ENCODE measurements at places on chromosomes 4 and X.

- no peak for DNase-seq
Observed at GRCh38 chrX:40439625-40440532, 140.9 kb upstream of the ATP6AP2 start.

- no peak for DNase-seq
Observed at GRCh38 chrX:19907794-19908193, 20.4 kb upstream of the SH3KBP1 start.

- DNase-seq: peak; percentile 82
Observed at GRCh38 chr4:70721747-70722146, at the start of gene RUFY3. Gene RUFY3 (plus strand): TSS chr4:70721964. CDS start chr4:70722574, 610 bp downstream.

DNA sequence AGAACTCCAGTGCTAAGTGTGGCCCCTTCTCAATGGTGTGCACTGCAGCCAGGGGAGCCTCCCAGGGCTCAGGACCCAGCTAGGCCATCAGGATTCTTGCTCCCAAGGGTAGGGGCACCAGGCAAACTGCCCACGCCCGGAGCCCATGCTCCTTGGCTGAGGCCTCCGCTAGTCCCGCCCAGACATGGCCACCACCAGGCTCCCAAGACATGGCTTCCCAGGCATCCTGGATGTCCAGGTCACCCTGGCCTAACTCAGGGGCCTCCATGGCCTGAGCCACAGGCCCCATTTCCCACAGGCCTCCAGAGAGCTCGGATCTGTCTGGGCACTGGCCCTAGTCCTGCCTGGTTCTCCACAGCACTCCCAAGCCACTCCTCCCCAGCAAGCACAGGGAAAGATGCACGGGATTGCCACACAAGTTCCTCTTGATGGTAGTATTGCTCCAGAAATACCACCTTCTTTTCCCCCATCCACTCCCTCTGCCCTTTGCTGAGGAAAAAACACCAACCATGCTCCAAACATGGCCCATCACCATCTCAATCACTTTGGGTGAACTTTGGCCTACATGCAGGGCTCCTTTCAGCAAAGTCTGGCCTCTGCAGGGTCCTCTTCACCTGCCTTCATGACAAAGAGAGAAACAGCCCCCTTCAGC, 274.7 kb upstream of the AGTR2 start:
- no peak for DNase-seq

- no peak for DNase-seq
Observed at GRCh38 chrX:120823556-120823955, 52.1 kb downstream of the CT47B1 start.

DNA sequence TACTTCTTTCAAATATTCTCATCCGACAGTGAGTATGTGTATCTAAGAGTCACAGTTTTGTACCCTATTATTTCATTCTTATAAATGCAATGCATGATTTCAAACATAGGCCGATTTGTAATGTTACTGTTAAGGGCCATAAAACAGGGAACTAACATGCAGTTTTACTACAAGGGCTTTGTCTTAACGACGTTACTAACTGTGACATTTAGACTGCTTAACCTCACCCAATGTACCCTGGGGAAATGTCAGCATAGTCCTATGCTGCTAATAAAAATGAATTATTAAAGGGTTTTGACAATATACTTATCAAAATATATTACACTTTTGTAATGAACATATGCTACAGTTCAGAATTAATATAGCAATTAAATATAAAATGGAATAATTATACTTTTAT, 74.8 kb upstream of the CPXCR1 start:
- DNase-seq: no peak

- peak; percentile 3 for DNase-seq
Observed at GRCh38 chr4:54281054-54281766, 52.1 kb downstream of the PDGFRA start.

DNA sequence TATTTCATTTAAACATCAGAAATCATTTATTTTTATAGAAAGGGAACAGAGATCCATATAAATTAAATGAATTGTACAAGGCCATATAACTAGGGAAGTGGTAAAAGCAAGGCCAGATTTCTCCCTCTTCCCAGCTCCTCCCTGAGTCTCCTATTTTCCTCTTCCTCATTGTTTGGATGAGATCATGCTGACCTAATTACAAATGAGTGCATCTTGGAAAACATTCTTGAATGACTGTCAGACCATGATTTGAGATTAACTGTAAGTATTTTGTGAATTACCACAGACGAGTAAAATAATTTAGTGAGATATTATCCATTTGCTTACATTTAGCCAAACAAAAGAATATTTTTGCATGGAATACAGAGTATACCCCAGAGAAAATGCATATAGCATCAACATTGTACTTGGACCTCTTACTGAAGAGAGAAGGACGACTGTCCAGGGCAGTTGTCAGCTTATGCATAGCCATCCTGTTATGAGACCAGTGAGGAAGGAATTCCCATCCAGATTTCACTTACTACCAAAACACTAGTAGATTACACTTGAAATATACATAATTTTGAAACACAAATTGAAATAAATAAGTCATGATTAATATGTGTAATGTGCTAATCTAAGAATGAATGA, 47.3 kb downstream of the SLAIN2 start:
- DNase-seq: no peak

- no peak for DNase-seq
Observed at GRCh38 chrX:45110494-45110893, 90.2 kb downstream of the DIPK2B start.

DNA sequence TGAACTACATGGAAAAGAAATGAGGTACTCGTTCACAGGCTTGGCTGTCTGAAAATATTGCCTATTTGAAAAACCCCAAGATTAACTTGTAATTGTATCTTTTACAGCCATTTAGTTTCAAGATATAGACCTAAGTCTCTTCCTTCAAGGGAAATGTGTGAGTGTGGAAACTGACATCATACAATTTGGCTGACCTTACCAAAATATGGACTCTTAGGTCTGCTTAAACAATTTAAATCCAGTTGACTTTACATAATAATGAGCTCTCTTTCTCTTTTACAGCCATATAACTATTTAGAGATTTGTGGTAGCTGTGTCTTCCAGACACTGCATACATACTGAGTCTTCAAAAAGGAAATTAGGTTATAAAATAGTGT, 186.9 kb downstream of the NR3C2 start:
- no peak for DNase-seq

DNA sequence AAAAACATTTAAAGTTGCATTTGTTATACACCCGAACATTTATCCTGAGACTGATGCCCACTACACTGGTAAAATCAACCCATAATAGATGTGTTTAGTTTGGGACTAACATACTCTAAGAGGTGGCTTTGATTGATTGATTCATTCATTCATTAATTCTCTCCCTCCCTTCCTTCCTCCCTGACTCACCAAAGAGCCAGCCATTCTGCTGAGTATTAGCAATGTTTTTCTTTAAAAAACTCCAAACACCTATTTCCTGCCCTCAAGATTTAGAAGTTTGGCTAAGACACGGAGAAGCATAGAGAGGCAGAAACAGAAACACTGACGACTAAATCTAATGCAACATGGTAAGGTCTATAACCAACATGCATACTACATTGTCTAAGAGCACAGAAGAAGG, 88.9 kb downstream of the RASL11B start:
- no peak for DNase-seq

GRCh38 chr4:687048-687970, 1.6 kb downstream of the SLC49A3 start:
- DNase-seq: peak; percentile 37

DNA sequence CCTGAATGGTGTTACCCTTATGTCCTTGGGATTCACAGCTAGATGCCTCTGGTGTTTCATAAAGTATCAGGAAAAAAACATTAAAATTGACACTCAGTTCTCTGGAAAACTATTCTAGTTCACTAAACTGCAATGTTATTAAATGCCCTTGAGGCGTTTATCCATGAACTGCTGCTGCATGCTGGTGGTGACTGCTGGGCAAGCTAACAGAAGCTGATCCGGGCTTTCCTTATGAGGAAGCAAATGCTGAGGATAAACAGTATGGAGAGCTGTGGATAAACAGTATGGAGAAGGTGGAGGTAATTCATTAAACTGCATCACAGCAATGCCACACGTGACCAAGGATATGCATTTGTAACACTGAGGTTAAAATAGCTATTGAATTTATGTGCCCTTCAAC, 227.0 kb downstream of the NR3C2 start:
- no peak for DNase-seq

- no peak for DNase-seq
Observed at GRCh38 chr4:48400416-48400815, 59.1 kb downstream of the SLAIN2 start.

- DNase-seq: no peak
Observed at GRCh38 chr4:3307060-3307459, 14.2 kb downstream of the RGS12 start.

DNA sequence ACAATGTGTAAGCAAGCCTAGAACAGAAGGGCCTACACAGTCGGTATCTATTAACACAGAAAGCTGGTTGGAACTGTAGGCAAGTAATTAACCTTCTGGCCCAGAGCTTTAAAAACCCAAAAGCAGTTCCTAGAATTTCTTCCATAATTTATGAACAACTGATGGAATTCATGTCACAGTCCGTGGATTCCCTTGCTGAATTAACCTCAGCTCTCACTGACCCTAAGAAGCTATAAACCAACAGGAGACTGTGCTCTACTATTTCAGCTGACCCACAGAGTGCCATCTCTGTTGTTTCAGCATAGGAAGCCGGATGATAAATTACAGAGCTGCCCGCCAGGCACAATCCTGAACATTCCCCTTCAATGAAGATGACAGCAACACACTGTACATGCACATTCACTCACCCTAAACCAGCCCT, 157.3 kb downstream of the PRDM5 start:
- no peak for DNase-seq

GRCh38 chr4:178415925-178416324, 973.7 kb upstream of the AGA start:
- DNase-seq: no peak

- DNase-seq: no peak
Observed at GRCh38 chrX:25015486-25016360, at the start of gene ARX. Gene ARX (minus strand): TSS chrX:25015965. CDS start chrX:25015737, 228 bp downstream.

DNA sequence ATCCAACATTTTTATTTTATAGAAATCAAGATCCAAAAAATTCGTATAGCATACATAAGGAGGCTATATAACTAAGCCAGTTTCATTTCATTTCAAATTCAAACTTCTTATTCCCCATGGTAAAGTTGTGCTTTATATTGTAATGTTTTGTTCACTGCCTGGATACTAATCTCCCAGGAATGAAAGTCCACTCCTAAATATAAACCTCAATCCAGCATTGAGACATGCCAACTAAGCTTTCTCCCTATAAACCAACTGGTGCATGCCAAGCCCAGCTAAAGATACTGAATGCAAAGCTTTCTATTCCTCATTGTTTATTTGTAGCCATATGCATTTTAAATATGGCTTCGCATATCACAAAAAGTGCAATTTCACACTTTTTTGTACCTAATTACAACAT, 63.8 kb upstream of the INPP4B start:
- DNase-seq: no peak

- DNase-seq: no peak
Observed at GRCh38 chrX:84165711-84166110, 22.3 kb downstream of the RPS6KA6 start.

DNA sequence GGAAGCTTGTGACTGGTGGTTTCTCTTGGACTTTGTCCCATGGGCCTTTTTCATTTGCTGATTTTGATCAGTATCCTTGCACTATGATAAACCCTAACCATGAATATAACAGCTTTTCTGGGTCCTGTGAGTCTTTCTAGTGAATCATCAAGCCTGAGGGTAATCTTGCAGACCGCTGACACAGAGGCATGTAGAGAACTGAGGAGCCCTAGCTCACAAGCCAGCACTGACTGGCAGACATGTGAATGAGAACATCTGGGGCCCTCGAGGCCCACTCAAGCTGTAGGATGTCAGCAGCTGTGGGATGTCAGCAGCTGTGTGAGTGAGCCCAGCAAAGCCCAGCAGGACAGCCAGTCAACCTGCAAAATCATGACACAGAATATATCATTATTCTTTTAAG, 36.7 kb downstream of the HMGB3 start:
- DNase-seq: no peak

- no peak for DNase-seq
Observed at GRCh38 chrX:16579517-16579916, 70.4 kb upstream of the S100G start.

DNA sequence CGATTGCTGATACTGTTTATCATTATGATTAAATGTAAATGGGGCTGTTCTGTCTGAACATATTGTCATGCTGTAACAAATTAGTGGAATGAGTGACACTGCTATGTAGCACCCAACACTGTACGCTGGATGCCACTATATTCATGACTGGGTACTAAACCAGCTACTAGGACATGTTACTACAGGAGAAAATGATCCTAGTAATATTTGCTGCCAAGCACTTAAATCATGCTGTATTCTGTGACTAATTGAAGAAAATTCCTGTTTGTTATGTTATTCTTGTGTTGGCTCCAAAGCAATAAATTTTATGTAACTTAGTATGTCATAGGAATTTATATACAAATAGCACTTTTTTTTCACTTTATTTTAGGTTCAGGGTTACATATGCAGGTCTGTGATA, 804.2 kb downstream of the CENPC start:
- no peak for DNase-seq

- no peak for DNase-seq
Observed at GRCh38 chr4:58665649-58666048, 1555.5 kb upstream of the IGFBP7 start.

GRCh38 chrX:4844376-4844775, 1130.9 kb upstream of the PRKX start:
- DNase-seq: no peak

DNA sequence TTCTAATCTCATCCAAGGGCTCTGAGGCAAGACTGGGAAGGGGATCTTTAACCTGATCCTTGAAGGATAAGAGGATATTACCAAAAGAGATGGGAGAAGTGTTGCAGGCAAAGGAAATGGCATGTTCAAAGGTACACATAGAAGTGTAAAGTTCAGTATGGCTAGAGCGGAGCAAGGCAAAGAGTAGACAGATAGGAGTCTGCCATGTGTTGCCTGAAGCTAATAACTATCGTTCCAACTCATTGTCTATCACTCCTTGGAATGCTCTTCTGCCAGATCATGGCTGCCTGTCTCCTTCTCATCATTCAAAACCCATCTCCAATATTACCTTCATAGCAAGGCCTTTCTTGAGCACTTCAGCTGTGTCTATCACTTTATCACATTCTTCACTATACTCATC, 55.2 kb upstream of the IL1RAPL2 start:
- no peak for DNase-seq

DNA sequence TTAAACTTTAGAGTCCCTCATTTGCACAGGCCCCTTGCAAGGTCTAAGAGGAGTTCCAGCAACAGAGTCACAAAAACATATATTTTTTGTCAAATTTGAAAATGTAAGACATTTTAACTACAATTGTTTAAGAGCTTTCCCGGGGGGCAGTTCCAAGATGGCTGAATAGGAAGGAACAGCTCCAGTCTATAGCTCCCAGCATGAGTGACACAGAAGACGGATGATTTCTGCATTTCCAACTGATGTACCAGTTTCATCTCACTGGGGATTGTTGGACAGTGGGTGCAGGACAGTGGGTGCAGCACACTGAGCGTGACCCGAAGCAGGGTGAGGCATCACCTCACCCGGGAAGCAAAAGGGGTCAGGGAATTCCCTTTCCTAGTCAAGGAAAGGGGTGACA, 71.4 kb upstream of the NMU start:
- DNase-seq: no peak

GRCh38 chr4:93814722-93815121, 13.8 kb upstream of the ATOH1 start:
- no peak for DNase-seq

Measured in smooth muscle cell of the brain vasculature (primary cell).